ENCODE measurements at places on chromosomes 16 and 17.

DNA sequence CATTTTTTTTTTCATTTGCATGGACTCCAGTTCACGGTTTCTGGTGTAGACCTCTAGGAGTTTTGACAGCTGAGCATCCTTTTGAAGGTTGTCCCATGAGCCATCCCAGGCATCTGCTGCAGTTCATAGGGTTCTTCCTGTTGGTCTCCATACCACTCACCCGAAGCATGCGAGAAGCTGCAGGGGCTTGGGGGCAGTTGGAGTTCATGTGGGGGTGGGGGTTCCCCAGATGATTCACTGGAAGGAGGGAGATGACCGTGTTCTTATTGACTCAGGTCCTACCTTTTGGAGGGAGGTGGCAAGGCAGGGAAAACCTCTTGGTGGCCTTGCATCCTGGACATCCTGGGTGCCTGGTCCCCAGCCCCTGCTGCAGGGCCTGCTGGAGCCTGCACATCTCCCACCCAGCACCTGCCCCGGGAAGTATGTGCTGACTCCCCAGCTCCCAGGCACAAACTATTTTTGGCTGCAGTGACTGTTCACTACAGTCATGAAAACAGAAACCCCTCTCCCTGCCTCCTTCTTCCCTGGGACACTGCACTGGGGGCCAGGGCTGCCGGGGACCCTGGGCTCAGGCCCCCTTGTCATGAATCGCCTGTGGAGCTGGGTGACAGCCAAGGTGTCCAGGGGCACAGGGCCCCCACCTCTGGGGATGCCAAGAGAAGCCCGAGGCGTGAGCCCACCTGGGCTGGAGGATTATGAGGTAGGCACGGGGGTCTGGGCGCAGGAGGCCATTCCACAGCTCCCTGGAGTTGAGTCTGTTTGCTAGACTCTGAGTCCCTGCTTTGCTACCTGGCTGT is 64.9 kb upstream of the LGALS9 start:
- H3K4me3 ChIP-seq: no peak overlapping the region
- H3K36me3 ChIP-seq: no peaks in the 10 kb centered on the region
- no peak for DNase-seq
- peak overlapping the region; percentile 66 for H3K27ac ChIP-seq
- H3K4me1 ChIP-seq: peaks cover 76% of the 10 kb centered on the region

GRCh38 chr17:72657467-72658317 is 434.8 kb downstream of the SLC39A11 start:
- H3K36me3 ChIP-seq: no peaks in the 10 kb centered on the region
- peaks cover 15% of the 10 kb centered on the region for H3K4me1 ChIP-seq
- no peak overlapping the region for H3K27ac ChIP-seq
- no peak overlapping the region for H3K4me3 ChIP-seq
- no peaks in the 10 kb centered on the region for H3K27me3 ChIP-seq

DNA sequence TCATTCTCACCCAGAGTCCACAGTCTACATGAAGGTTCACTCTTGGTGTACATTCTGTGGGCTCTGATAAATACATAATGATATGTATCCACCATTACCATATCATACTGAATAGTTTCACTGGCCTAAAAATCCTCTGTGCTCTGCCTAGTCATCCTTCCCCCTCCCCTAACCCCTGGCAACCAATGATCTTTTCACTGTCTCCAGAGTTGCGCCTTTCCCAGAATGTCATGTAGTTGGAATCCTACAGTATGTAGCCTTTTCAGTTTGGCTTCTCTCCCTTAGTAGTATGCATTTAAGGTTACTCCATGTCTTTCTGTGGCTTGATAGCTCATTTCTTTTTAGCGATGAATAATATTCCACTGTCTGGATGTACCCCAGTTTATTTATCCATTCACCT is 101.3 kb downstream of the NOG start:
- peaks cover 11% of the 10 kb centered on the region for H3K4me1 ChIP-seq
- no peak overlapping the region for H3K27ac ChIP-seq
- H3K36me3 ChIP-seq: no peaks in the 10 kb centered on the region

DNA sequence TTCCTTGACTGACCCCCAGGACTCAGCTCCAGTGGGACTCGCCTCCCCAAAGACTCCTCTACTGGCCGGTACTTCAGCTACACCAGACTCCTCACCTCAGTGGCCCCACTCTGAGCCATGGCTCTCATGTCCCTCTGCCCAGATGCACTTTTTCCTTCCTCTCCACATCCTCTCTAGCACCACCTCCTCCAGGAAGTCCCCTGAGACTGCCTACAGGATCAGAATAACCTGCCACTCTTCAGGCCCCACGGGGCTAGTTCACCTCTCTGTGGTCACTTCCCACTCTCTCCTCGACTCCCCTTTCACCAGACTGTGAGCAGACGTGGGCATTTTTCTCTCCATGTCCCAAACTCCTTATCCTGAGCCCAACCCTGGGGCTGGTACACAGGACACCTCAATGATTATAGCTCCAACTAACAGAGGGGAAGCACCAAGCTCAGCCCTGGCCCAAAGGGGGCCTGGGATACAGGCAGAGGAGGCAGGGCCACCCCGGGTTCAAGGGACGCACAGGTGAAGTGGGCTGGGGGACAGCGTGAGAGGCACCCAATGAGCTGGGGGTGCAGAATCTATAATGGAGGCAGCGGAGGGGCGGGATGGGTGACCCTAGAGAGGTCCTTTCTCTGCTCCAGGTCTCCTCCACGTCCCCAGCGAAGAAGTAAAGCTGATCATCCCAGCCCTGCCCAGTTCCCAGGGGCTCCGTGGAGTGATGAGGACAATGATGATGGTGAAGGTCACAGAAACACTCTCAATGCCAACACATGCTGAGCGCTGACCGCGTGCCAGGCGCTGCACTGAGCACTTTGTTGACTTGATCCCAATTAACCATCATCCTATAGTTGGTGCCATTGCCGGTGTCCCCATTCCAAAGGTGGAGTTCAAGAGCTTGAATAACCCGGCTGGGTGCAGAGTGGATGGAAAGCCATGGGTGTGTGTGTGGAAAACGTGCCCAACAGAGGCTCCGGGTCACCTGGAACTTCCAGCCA is 3.9 kb downstream of the TRPV3 start:
- DNase-seq: no peak
- H3K27ac ChIP-seq: no peak overlapping the region
- H3K4me3 ChIP-seq: no peak overlapping the region
- peaks cover 24% of the 10 kb centered on the region for H3K27me3 ChIP-seq
- no peaks in the 10 kb centered on the region for H3K4me1 ChIP-seq

GRCh38 chr17:62307196-62307595 is 73.2 kb upstream of the EFCAB3 start:
- H3K36me3 ChIP-seq: no peaks in the 10 kb centered on the region
- no peak for DNase-seq
- no peak overlapping the region for H3K4me3 ChIP-seq
- no peaks in the 10 kb centered on the region for H3K4me1 ChIP-seq
- no peak overlapping the region for H3K27ac ChIP-seq

GRCh38 chr17:62931101-62931500 is 34.9 kb upstream of the TANC2 start:
- H3K27ac ChIP-seq: no peak overlapping the region
- H3K27me3 ChIP-seq: peaks cover 34% of the 10 kb centered on the region
- DNase-seq: no peak
- no peaks in the 10 kb centered on the region for H3K4me1 ChIP-seq
- no peak overlapping the region for H3K4me3 ChIP-seq

GRCh38 chr17:64024781-64025731 is 4.6 kb upstream of the ICAM2 start:
- no peaks in the 10 kb centered on the region for H3K27me3 ChIP-seq
- no peak for DNase-seq
- peaks cover 28% of the 10 kb centered on the region for H3K4me1 ChIP-seq
- H3K4me3 ChIP-seq: no peak overlapping the region

GRCh38 chr17:37744961-37745800 is at the start of gene HNF1B:
Gene HNF1B (minus strand): TSS chr17:37745059. CDS start chr17:37744884, 175 bp downstream.
- H3K27me3 ChIP-seq: peaks cover 99% of the 10 kb centered on the region
- H3K36me3 ChIP-seq: no peaks in the 10 kb centered on the region
- H3K27ac ChIP-seq: no peak within 1 kb of the TSS
- H3K4me3 ChIP-seq: peak within 1 kb of the TSS; percentile 57
- DNase-seq: no peak
- H3K4me1 ChIP-seq: peaks cover 32% of the 10 kb centered on the region

DNA sequence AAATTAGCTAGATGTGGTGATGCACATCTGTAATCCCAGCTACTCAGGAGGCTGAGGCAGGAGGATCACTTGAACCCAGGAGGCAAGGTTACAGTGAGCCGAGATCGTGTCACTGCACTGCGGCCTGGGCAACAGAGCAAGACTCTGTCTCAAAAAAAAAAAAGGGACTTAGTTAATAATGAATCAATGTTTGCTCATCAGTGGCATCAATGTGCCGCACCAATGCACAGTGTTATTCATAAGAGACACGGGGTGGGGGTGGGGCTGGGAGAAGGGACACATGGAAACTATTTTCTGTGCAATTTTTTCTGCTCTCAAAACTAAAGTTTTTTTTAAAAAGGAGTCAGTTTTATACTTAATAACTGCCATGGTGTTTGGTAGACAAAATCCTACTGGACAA is 6.8 kb upstream of the ATP2C2 start:
- H3K27ac ChIP-seq: no peak overlapping the region
- peaks cover 31% of the 10 kb centered on the region for H3K27me3 ChIP-seq

GRCh38 chr17:31494259-31495021 is 103.0 kb downstream of the RAB11FIP4 start:
- no peak overlapping the region for H3K4me3 ChIP-seq
- H3K27me3 ChIP-seq: peaks cover 17% of the 10 kb centered on the region
- no peaks in the 10 kb centered on the region for H3K36me3 ChIP-seq
- DNase-seq: no peak
- H3K4me1 ChIP-seq: peaks cover 45% of the 10 kb centered on the region
- peak overlapping the region; percentile 47 for H3K27ac ChIP-seq

- peak overlapping the region; percentile 64 for H3K27ac ChIP-seq
- DNase-seq: peak; percentile 59
- no peaks in the 10 kb centered on the region for H3K36me3 ChIP-seq
- H3K4me3 ChIP-seq: peak overlapping the region; percentile 37
These were observed 38.5 kb downstream of the PIGL start for GRCh38 chr17:16255481-16255921.

DNA sequence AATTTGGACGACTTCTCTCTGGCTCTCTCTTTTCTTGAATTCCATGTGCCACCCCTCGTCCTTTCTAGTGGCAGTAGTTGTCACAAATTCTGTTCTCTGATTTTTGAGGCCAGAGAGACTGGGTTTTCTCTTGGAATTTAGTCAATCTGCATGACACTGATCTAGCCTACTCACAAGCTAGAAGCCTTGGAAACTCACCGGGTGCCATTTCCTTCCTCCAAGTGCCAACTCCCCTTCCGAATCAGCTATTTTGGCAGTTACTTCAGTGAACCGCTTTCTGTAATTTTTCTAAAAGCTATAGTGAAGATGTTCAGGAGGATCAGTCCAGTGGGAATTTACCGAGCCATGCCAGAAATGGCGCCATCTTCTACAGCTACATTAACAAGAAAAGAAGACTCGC is 228.9 kb downstream of the PMP22 start:
- no peak for DNase-seq
- H3K4me3 ChIP-seq: no peak overlapping the region
- no peaks in the 10 kb centered on the region for H3K36me3 ChIP-seq
- H3K4me1 ChIP-seq: no peaks in the 10 kb centered on the region
- H3K27me3 ChIP-seq: no peaks in the 10 kb centered on the region
- no peak overlapping the region for H3K27ac ChIP-seq

DNA sequence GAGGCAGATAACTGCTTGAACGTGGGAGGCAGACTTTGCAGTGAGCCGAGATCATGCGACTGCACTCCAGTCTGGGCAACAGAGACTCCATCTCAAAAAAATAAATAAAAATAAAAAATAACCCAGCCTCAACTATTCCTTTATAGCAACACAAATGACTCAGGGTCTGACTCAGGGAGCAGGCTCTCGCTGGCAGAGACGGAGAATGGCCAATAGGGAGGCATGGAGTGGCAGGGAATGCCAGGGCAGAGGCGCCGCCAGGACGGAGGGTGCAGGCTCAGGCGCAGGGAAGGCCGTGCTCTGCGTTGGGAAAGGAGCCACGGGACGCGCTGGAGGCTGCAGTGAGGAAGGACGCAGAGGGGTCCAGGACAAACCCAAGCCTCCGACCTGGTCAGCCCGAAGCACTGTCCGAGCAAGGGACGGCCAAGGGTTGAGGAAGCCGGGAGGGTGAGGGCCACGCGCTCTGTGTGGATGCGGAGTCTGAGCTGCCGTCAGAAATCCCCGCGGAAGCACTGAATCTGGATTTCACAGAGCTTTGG is 40.3 kb downstream of the PKD1 start:
- H3K4me1 ChIP-seq: peaks cover 7% of the 10 kb centered on the region
- no peak overlapping the region for H3K27ac ChIP-seq
- no peaks in the 10 kb centered on the region for H3K27me3 ChIP-seq
- DNase-seq: no peak
- H3K4me3 ChIP-seq: no peak overlapping the region
- peaks cover 87% of the 10 kb centered on the region for H3K36me3 ChIP-seq

DNA sequence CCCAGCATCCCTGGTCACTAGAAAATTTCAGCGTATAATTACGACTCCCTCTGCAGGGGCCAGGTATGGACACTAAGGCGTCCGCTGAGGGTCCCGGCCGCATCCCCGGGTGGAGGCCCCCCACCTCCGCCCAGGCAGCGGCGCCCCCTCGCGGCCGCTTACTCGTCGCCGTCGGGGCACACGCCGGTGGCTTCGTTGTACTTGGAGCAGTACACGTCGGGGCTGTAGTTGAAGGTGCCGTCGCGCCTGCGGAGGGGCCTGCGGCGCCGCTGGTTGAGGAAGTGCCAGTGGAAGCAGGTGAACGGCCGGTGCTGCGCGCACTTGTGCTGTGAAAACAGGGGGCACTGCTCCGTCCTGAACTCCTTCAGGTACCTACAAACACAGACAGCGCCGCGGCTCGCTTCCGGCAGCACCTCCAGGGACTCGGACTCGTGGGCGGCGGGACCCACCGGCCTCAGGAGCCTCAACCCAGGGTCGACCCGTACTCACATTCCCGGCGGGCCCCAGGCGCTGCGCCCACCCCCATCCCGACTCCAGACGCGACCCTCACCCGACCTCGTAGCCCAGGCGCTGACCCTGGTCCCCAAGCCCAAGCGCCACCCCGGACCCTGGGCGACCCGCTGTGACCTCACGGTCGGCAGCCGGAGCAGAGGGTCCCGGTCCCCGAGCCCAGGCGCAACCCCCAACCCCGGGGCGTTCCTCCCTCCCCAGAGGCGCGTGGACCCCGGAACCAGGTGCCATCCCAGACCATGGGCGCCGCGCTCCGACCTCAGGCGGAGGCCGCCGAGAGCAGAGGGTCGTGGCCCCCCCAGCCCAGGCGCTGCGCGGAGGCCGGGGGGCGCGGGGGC is 596 bp downstream of the UNKL start:
- peak overlapping the region; percentile 96 for H3K4me3 ChIP-seq
- peaks cover 31% of the 10 kb centered on the region for H3K36me3 ChIP-seq
- peak overlapping the region; percentile 90 for H3K27ac ChIP-seq
- DNase-seq: peak; percentile 46
- peaks cover 43% of the 10 kb centered on the region for H3K4me1 ChIP-seq

DNA sequence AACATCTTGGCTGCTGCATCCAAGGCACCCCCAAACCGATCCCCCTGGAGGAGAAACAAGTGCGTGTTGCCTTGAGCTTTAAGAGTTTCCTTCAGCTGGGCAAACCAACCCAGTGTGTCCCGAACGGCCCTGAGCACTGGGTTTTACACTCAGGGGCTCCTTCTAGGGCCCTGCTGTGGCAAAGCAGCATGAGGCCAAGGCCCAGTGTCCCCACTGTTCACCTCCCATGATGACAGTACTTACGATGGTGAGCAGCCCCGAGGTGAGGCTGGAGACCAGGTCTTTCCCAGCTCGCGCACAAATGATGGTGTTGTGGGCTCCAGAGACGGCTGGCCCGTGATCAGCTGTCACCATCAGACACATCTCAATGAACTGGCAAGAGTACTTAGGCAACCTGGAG is 6.6 kb upstream of the KLHL11 start:
- H3K27ac ChIP-seq: no peak overlapping the region
- DNase-seq: no peak
- H3K36me3 ChIP-seq: peaks cover 73% of the 10 kb centered on the region
- H3K27me3 ChIP-seq: no peaks in the 10 kb centered on the region
